ENCODE measurements at places on chromosomes 1 and 21.

DNA sequence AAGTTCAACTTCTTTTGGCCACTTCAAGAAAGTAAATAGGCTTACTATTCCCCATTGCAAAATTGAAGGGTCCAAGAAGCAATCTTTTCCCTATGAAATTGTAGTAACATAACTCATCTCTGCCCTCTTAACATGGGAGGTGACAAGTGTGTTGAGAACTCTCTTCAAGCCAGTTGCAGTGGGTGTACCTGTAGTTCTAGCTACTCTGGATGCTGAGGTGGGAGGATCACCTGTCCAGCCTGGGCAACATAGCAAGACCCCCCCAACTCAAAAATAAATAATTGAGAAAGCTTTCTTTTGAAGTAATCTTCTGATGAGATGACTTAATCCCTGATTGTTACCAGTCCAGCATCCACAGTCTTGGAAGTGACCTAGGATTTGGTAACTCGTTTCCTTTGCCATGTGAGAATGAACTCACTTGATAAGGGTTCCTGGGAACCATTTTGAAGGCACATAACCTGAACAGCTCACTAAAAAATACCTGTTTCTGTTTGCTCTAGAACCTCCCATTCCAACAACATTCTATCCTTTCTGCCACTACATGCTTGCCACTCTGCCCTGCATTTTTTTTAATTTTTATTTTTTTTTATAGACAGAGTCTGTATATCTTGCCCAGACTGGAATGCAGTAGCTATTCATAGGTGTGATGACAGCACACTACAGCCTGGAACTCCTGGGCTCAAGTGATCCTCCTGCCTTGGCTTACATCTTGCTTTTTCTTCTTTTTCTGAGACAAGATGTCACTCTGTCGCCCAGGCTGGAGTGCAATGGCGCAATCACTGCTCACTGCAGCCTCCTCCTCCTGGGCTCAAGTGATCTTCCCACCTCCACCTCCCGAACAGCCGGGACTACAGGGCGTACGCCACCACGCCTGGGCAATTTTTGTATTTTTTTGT, 1.4 kb upstream of the IPO9 start:
- DNase-seq: no peak

- DNase-seq: no peak
Observed at GRCh38 chr1:55578646-55579045, 363.5 kb upstream of the USP24 start.

- DNase-seq: no peak
Observed at GRCh38 chr1:207079706-207080241, 8.9 kb upstream of the C4BPB start.

- DNase-seq: no peak
Observed at GRCh38 chr1:110874324-110875215, 1.6 kb downstream of the CD53 start.

GRCh38 chr1:58883037-58883887, 99.4 kb upstream of the JUN start:
- DNase-seq: peak; percentile 95

- no peak for DNase-seq
Observed at GRCh38 chr1:218887141-218887925, 286.3 kb upstream of the LYPLAL1 start.

DNA sequence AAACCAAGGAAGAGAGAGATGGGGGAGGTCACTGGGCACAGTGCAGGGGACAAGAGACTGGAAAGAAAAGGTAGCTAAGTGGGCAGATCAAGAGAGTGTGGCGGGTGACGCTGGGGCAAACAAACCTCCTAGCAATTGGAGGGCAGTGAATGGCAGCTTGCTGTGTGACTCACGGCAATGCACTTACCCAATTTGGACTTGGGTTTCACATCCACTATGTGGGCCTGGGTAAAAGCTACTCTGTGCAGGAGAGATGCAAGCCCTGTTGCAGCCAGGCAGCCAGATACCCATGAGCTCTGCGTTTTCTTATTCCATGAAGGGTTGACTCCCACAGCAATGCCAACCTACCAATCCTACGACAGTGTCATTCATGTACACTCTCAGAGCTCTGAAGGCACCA, 9.5 kb downstream of the PLXNA2 start:
- DNase-seq: no peak

DNA sequence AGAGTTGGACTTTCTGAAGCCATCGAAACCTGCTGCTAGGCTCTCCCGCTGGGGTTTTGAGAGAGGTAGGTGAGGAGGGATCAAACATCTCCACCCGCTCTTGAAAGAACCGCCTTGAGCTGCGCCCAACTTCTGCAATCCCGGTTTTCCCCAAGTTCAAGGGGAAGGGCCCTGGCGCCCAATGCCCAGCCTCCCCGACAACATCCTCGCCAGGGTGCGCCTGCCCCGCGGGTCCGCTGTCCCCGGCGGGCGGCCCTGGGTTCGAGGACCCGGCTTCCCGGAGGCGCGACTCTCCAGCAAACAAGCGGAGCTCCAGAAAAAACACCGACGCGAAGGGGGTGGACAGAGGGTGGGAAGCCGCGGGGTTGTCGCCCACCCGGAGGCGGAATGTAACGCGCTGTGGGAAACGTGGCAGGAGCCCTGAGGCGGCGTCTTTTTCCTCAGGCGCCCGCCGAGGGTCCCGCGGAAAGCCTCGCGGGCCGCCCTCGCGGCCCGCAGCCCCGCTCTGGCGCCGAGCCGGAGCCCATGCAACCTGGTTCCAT, 607 bp downstream of the BTG3 start:
- peak; percentile 28 for DNase-seq

GRCh38 chr21:38574895-38575575, 76.8 kb upstream of the ERG start:
- no peak for DNase-seq

- peak; percentile 73 for DNase-seq
Observed at GRCh38 chr1:59298710-59299346, 1.9 kb downstream of the FGGY start.

GRCh38 chr1:197948926-197949899, 32.0 kb downstream of the LHX9 start:
- DNase-seq: no peak

GRCh38 chr1:168673974-168674683, 54.9 kb downstream of the DPT start:
- no peak for DNase-seq

GRCh38 chr1:240287722-240288121, 196.0 kb downstream of the FMN2 start:
- DNase-seq: no peak

DNA sequence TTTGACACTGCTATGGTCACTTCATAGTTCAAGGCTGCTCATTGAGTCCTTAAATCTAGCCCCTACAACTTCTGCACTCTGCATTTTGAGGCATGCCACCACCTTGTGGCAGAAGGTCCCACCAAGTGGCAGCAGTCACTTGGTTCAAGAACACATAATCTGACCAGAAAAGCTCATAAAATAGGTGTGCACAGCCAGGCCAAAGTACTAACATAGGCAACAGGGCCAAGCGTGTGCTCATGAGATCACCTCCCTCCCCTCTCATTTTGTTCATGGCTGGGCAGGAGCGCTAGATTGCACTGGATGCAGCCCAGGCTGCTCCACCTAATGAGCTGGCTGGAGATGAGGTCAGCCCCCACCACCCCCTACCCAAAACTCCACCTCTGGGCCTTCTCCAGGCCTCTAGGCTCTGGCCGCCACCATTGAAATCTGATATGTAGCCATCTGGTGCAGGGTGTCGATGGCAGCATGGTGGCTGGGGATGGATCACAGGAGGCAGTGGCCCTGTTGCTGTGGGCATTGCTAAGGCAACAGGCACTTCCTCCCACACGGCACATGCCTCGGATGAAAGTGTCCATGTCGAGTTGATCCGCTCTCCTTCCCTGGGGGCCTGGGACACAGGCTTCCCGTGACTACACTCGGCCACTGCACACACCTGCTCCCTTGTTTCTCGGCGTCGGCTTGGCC, 193.2 kb downstream of the TRABD2B start:
- no peak for DNase-seq

- DNase-seq: no peak
Observed at GRCh38 chr1:46254668-46255067, 7.1 kb downstream of the RAD54L start.

GRCh38 chr1:219568733-219569132, 44.2 kb downstream of the ZC3H11B start:
- no peak for DNase-seq

DNA sequence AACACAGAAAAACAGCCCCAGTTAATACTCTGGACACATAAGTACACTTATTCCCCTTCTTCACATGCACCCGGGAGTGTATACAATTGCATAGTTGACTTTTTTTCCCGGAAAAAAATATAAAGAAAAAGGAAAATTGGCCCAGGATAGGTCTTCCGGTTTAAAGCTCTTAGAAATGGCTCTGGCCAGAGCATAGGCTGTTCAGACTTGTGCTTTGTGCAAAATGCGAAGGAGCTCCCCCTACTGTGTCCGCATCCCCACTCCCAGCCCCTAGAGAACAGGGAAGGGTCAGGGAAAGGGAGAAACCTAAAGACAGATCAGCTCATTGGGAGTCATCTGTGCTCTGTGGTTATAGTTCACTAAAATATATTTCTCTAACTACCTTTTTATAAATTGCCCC, 5.5 kb upstream of the MTMR11 start:
- DNase-seq: peak; percentile 20

Measured in fibroblast of skin of right quadriceps (primary cell).